Thoracic aorta (tissue), 2 donors: ENCODE measurements at places on chromosomes 11 and 22. TPM values are rescaled to one million over a fixed set of nuclear protein-coding genes. Genes with fewer than 3 reads are reported as not detected.
A peak's percentile ranks its signal among the peaks of the same experiment; 100 is the strongest.

DNA sequence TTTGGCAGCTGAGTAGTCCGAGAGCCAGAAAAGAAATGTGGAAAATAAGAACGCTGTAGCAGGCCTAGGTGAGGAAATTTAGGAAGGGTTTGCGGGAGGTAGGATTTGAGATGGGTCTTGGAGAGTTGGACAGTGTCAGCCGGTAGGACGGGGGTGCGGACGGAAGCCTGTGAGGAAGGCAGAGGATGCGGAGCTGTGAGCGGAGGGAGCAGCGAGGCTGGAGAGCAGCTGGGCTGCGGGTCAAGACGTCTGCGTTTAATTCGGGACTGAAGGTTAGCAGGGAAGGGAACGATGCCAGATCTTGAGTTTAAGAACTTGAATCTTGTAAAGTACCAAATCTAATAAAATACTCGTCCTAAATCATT is 669 bp upstream of the TIGD3 start:
- H3K27me3 ChIP-seq = no peaks in the 10 kb centered on the region
- peak overlapping the region; percentile 72 for H3K4me3 ChIP-seq
- H3K36me3 ChIP-seq = peaks cover 37% of the 10 kb centered on the region

DNA sequence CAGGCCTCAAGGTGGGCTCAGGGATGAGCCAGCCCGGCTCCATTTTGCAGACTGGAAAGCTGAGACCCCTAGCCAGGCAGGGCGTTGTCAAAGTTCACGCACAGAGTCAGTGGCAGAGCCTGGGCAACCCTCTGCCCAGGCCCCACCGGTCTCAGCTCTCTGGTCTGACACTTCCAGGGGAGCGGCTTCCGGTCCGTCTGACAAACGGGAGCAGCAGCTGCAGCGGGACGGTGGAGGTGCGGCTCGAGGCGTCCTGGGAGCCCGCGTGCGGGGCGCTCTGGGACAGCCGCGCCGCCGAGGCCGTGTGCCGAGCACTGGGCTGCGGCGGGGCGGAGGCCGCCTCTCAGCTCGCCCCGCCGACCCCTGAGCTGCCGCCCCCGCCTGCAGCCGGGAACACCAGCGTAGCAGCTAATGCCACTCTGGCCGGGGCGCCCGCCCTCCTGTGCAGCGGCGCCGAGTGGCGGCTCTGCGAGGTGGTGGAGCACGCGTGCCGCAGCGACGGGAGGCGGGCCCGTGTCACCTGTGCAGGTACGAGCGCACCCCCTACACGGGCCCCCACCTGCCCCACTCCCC is 36.0 kb downstream of the CD6 start:
- peak overlapping the region; percentile 65 for H3K4me3 ChIP-seq
- no peaks in the 10 kb centered on the region for H3K36me3 ChIP-seq
- H3K27me3 ChIP-seq = peaks cover 11% of the 10 kb centered on the region
- no peak for DNase-seq
- peaks cover 12% of the 10 kb centered on the region for H3K4me1 ChIP-seq
- H3K27ac ChIP-seq = no peak overlapping the region

- H3K27ac ChIP-seq = peak overlapping the region; percentile 6
- peaks cover 54% of the 10 kb centered on the region for H3K4me1 ChIP-seq
- H3K27me3 ChIP-seq = no peaks in the 10 kb centered on the region
- no peaks in the 10 kb centered on the region for H3K36me3 ChIP-seq
- H3K4me3 ChIP-seq = peak overlapping the region; percentile 20
- no peak for DNase-seq
Observed at GRCh38 chr11:27396259-27396839, 33.3 kb upstream of the CCDC34 start.

DNA sequence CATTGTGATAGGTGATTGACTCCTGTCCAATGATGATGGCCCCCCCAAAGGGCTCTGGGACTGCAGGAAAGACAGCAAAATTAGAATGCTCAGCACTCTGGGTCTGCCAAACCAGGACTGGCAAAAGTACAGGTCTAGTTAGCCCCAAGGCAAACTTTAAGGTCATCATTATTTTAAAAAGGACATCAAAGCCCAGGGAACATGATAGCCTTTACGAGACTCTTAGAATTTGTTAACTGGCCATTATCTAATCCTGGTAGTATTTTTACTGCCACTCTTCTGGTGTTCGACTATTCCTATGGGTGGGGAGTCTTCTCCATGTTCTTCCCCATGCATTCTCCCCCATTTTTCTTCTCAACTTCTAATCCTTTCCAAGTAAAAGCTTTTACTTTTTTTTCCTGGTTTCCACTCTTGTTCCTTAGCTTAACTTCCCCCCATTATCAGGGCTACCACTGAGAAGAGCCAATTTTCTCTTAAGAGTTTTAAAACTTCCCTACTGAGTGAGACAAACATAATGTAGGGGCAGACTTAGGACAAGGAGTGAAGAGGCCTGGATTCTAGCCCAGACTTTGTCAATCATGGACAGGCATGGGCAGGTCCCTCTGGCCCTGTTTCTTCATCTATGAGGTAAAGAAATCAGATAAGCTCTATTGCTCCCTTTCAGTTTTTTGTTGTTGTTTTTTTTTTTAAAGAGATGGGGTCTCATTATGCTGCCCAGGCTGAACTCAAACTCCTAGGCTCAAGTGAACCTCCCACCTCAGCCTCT is 7.1 kb downstream of the DDB1 start:
- no peak overlapping the region for H3K27ac ChIP-seq
- H3K4me3 ChIP-seq = no peak overlapping the region
- peaks cover 66% of the 10 kb centered on the region for H3K36me3 ChIP-seq

DNA sequence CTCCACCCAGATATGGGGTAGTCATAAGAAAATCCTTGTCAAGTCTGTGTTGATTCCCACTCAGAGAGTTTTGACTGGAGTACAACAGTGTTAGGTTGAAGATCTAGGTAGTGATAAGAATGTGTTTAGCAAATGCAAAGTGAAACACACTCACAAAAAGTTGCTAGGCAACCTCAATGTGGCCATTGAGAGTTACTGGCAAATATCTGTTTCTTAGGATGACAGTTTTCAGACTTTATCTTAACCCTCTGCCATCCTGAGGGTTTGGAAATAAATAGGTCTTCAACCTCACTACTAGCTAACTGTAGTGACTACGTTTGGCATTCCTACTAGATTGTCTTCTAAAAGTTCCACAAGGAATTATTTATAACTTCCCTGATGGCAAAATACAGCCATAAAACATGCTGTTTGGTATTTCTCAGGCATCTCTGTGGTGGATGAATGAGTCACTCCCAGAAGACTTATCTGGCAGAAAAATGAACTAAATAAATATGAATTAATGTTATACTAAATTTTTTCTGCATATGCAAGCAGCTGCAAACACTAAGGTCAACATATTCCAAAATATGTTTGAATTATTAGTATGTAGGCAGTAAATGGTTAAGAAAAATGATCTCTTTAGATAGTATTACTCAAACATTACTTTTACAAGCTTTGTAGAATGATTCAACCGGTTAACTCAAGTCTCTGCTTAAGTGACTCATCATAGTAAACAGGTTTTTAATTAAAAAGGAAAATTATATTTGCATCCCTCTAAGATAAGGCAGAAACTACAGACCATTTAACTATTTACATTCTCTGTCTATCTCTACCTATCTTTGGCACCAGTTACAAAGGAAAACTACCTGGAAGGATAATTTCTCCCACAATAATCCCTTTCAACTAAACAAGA is 17.1 kb upstream of the SYTL2 start:
- H3K36me3 ChIP-seq = no peaks in the 10 kb centered on the region
- H3K4me3 ChIP-seq = no peak overlapping the region
- peak overlapping the region; percentile 66 for H3K27ac ChIP-seq
- peaks cover 30% of the 10 kb centered on the region for H3K4me1 ChIP-seq
- DNase-seq = no peak
- no peaks in the 10 kb centered on the region for H3K27me3 ChIP-seq

LRRC75B gene
- total RNA-seq = 18.7 TPM

ROBO4 gene
- total RNA-seq = 18.8 TPM

TREH gene
- not detected for total RNA-seq
